ENCODE measurements at places on chromosomes 11 and 22. TPM values are rescaled to one million over a fixed set of nuclear protein-coding genes. Genes with fewer than 3 reads are reported as not detected.

DNA sequence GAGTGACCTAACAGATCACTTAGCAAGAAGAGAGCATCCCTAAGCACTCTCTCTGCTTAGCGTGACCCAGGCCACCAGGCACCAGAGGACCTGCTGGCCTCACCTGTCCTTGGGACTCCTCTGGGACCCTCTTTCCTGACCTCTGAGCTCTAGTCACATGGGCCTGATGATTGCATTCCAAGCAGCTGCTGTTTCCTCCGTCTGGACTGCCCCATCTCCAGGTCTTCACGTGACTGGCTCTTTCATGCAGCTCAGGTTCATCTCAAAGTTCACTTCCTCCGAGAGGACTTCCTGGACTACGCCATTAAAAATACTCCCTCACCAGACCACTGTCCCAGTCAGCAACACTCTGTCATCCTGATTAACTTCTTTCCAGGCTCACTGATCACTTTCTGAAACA lies 2.9 kb downstream of the MMP20 start:
- H3K27ac ChIP-seq, result no peak overlapping the region
- H3K36me3 ChIP-seq, result no peaks in the 10 kb centered on the region
- no peak overlapping the region for H3K4me3 ChIP-seq
- no peaks in the 10 kb centered on the region for H3K4me1 ChIP-seq
- DNase-seq, result no peak

- H3K27ac ChIP-seq, result no peak overlapping the region
- peaks cover 28% of the 10 kb centered on the region for H3K4me1 ChIP-seq
- H3K36me3 ChIP-seq, result no peaks in the 10 kb centered on the region
- H3K27me3 ChIP-seq, result no peaks in the 10 kb centered on the region
Observed at GRCh38 chr22:32528984-32529982, 54.7 kb downstream of the FBXO7 start.

- H3K36me3 ChIP-seq, result peaks cover 14% of the 10 kb centered on the region
- H3K4me1 ChIP-seq, result no peaks in the 10 kb centered on the region
- H3K27ac ChIP-seq, result no peak overlapping the region
- peak; percentile 62 for DNase-seq
- H3K27me3 ChIP-seq, result no peaks in the 10 kb centered on the region
Observed at GRCh38 chr11:104946907-104947306, 21.5 kb downstream of the CASP4 start.

DNA sequence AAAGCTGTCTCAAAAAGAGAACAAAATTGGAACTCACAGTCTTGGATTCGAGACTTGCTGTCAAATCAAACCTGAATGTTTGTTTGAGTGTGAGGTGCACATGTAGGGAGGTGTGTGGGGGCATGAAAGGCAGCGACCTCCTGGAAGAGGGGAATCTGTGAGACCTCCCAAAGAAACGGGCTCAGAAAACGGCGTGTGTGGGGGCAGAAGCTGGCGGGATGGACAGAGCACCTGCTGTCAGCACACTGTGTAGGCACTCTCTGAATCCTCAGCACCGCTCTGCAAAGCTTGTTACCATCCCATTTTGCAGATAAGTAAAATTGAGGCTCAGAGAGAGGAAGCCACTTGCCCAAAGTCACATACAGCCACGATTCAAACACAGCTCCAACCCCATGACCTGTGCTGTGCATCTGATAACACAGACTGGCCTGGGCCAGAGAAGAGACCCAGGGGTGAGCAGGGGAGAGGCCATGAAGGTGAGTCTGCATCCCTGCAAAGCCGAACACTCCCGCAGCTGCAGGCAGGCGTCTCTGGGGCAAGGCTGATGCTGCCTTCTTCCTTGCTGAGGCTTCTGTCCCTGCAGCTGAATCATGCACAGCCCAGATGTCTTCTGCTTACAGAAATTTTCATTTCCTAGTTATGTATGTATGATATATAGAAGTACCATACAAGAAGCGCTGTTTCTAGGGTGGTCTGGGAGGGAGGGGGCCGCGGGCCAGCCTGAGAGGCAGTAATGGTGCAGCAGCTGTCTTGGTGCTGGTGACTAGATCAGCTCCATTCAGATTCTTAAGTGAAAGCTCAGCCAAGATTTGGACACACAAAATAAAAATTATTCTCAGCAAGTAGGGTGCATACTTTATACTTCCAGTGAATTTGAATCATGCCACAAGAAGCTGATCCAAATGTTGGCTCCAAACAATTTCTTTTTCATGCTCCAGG lies 67.3 kb upstream of the SHISAL1 start:
- no peak for DNase-seq
- H3K4me3 ChIP-seq, result no peak overlapping the region
- no peaks in the 10 kb centered on the region for H3K4me1 ChIP-seq
- no peaks in the 10 kb centered on the region for H3K36me3 ChIP-seq
- H3K27ac ChIP-seq, result no peak overlapping the region
- H3K27me3 ChIP-seq, result peaks cover 12% of the 10 kb centered on the region

DNA sequence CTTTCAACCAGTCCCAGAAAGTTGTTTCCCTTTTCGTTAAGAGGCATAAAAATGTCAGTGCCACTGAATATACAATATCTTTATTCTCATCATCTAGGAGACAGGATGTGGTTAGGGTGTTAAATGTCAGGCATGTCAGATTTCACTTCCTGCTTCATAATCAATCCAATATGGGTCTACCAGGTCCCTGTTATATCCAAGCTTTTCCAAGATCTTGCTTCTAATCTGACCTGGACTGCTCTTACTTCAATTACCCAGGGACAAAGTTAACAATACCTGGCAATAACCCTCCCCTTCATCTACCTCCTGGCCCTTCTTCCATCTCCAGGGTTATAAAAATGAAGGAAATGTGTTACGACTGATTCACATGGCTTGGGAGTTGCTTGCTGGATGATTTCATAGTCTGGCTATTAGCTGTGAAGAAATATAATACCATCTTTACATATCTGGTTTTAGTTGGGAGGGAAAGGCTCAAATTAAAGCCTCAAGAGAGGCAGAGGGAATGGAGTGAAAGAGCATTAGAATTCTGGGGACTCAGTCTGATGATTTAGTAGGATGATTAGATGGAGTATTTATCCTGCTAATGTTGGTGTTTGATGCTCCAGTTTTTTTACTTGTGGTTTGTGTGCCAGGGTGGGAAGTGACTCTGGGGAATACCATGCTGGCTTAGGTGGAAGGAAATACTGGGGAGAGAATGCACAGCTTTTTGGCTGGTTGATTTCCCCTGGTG lies 534.3 kb downstream of the ETS1 start:
- H3K4me3 ChIP-seq, result no peak overlapping the region
- H3K4me1 ChIP-seq, result peaks cover 5% of the 10 kb centered on the region
- DNase-seq, result peak; percentile 65
- H3K27ac ChIP-seq, result peak overlapping the region; percentile 53
- no peaks in the 10 kb centered on the region for H3K27me3 ChIP-seq

- H3K36me3 ChIP-seq, result no peaks in the 10 kb centered on the region
- no peak overlapping the region for H3K4me3 ChIP-seq
- peaks cover 29% of the 10 kb centered on the region for H3K4me1 ChIP-seq
- H3K27me3 ChIP-seq, result no peaks in the 10 kb centered on the region
Observed at GRCh38 chr11:58573451-58574104, 2.1 kb downstream of the LPXN start.

DNA sequence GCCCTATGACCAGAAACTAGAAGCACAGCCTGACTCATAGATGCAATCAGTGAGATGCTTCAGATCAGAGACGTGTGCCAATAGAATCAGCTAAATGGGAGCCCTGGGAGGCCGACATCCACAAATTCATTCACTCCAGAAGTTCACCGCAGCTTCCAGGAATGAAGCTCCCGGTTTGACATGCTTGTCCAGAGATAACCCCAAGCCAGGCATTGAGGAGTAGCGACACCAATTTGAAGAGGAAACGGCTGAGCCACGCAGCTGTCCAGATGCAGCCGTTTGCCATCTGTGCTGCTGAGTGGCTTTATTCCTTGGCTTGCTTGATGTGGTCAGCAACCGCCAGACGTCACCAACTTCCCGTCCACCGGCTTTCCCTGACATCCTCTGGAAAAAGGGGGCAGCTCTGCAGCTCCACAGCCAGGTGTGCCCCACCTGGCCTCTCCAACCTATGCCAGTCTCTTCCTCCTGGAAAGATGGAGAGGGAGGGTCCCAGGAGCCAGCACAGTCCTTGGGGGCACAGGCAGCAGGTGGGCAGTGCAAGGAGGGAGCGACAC lies 123.9 kb upstream of the OPCML start:
- H3K36me3 ChIP-seq, result no peaks in the 10 kb centered on the region
- no peaks in the 10 kb centered on the region for H3K27me3 ChIP-seq
- no peak overlapping the region for H3K27ac ChIP-seq

GRCh38 chr11:122319691-122320620 lies 203.9 kb upstream of the BLID start:
- no peak overlapping the region for H3K27ac ChIP-seq
- no peak for DNase-seq
- no peak overlapping the region for H3K4me3 ChIP-seq
- no peaks in the 10 kb centered on the region for H3K4me1 ChIP-seq
- no peaks in the 10 kb centered on the region for H3K36me3 ChIP-seq

DNA sequence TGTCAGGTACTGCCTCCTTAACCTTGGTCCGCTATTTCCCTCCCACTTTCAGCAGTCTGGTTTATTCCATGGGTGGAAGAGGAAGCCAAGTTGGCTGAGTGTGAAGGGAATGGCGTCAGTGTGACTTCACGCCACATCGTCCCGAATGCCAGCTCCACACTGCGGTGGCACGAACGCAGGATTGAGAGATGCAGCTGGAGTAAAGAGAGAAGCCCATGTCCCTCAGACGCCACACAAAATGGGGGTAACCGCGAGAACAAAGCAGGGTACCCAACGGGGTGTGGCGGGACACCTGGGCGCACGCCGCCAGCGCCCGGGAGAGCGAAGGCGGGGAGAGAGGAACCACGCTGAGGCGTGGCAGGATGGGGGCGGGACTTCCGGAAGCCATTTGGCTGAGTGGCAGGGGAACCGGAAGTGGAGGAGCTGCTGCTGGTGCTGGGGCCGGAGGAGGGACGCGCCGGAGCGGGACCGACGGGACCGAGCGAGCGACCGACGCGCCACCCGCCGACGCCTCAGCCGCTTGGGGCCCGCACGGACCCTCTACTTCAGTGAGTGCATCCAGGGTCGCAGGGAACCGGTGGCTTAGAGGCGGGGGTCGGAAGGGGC lies at the start of gene PAFAH1B2:
PAFAH1B2 (plus strand) TSS at position 417 of the 606 bp plus-strand sequence. CDS start 8,161 bp downstream, outside the sequence.
- peaks cover 7% of the 10 kb centered on the region for H3K4me1 ChIP-seq
- H3K4me3 ChIP-seq, result peak within 1 kb of the TSS; percentile 99
- H3K27ac ChIP-seq, result peak within 1 kb of the TSS; percentile 98
- H3K27me3 ChIP-seq, result no peaks in the 10 kb centered on the region

- peaks cover 16% of the 10 kb centered on the region for H3K27me3 ChIP-seq
- H3K4me1 ChIP-seq, result no peaks in the 10 kb centered on the region
- DNase-seq, result peak; percentile 30
- H3K4me3 ChIP-seq, result no peak overlapping the region
- no peak overlapping the region for H3K27ac ChIP-seq
Observed at GRCh38 chr11:69718147-69718546, 14.3 kb upstream of the FGF19 start.

DNA sequence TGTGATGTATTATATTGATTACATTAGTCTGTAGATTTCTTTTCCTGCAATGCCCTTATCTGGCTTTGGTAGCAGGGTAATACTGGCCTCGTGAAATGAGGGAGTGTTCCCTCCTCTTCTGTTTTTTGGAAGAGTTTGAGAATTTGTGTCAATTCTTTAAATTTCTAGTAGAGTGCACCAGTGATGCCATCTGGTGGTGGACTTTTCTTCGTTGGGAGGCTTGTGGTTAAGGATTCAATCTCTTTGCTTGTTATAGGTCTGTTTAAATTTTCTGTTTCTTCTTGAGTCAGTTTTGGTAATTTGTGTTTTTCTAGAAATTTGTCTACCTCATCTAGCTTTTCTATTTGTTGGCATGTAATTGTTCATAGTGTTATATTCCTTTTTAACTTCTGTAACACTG lies 18.9 kb downstream of the SHANK3 start:
- no peaks in the 10 kb centered on the region for H3K36me3 ChIP-seq
- DNase-seq, result peak; percentile 73
- no peak overlapping the region for H3K27ac ChIP-seq
- no peaks in the 10 kb centered on the region for H3K4me1 ChIP-seq
- no peak overlapping the region for H3K4me3 ChIP-seq

GRCh38 chr11:11486423-11486822 lies 133.4 kb upstream of the CSNK2A3 start:
- no peak for DNase-seq
- no peak overlapping the region for H3K4me3 ChIP-seq
- no peaks in the 10 kb centered on the region for H3K27me3 ChIP-seq
- no peaks in the 10 kb centered on the region for H3K4me1 ChIP-seq
- H3K36me3 ChIP-seq, result no peaks in the 10 kb centered on the region
- no peak overlapping the region for H3K27ac ChIP-seq

DNA sequence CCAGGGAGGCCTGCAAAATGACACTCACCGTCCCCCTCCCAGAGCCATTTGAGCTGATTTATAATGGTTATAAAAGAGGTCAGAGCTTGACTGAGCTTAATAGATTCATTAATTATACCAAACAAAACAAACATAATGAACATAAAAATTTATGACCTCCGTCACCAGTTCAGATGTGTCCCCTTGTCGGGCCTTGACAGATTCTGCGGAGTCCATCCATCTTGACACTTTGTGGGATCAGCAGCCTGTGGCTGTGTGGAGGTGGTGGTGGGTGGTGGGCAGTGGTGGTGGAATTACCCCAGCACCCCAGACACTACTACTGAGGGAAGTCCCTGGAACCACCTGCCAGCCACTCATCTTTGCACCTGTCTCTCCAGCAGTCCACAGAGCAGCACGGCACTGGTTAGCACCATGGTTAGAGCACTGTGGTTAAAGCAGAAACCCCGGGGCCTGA lies 83.5 kb downstream of the DSCAML1 start:
- no peak for DNase-seq
- H3K4me3 ChIP-seq, result no peak overlapping the region
- no peaks in the 10 kb centered on the region for H3K36me3 ChIP-seq
- H3K27me3 ChIP-seq, result no peaks in the 10 kb centered on the region

- H3K27ac ChIP-seq, result no peak overlapping the region
- H3K4me3 ChIP-seq, result no peak overlapping the region
- peak; percentile 21 for DNase-seq
- no peaks in the 10 kb centered on the region for H3K27me3 ChIP-seq
- no peaks in the 10 kb centered on the region for H3K4me1 ChIP-seq
Observed at GRCh38 chr11:14578541-14578956, 58.4 kb upstream of the PSMA1 start.

DNA sequence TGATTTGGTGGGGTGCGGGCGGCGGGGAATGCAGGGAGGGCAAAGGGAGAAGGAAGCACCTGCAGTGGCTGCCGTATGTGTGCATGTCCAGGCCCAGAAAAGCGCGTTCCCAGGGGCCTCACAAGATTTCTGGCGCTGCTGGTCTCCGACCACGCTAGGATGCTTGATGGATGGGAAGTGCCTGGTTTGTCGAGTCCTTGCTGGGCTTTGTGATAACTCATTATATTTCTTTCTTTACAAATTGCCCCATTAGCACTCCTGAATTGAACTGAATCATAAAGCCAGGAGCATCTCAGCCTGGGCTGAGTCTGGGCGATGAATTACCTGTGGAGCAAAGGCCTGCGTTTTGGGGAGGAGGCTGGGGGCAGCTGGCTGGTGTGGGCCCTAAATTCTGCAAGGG lies 69.2 kb upstream of the LMO1 start:
- H3K4me1 ChIP-seq, result peaks cover 5% of the 10 kb centered on the region
- DNase-seq, result no peak
- H3K4me3 ChIP-seq, result no peak overlapping the region
- H3K27ac ChIP-seq, result no peak overlapping the region
- H3K27me3 ChIP-seq, result no peaks in the 10 kb centered on the region

Gene NCAPH2
- total RNA-seq, result 18.3 TPM

Gene HTR3A
- not detected for total RNA-seq

Gene LMNTD2
- 0.26 TPM for total RNA-seq

Gene IL10RA
- total RNA-seq, result 0.26 TPM

Gene YPEL1
- 2.3 TPM for total RNA-seq

Gene FLRT1
- total RNA-seq, result 0.17 TPM

Gene OR52B4
- total RNA-seq, result not detected

Gene CRACR2B
- 1.0 TPM for total RNA-seq

Gene CDKN1C
- 31.5 TPM for total RNA-seq

Gene NAALAD2
- total RNA-seq, result 0.77 TPM

Gene CCDC116
- total RNA-seq, result 0.17 TPM

Gene OR4D5
- not detected for total RNA-seq

Gene DGCR6
- total RNA-seq, result 0.51 TPM

Gene APOL1
- 44.2 TPM for total RNA-seq

Measured in fibroblast of lung (primary cell).